ENCODE measurements at places on chromosomes 5 and 9. TPM values are rescaled to one million over a fixed set of nuclear protein-coding genes. Genes with fewer than 3 reads are reported as not detected.

GRCh38 chr9:89462199-89462598 is 35.7 kb downstream of the SEMA4D start:
- H3K4me3 ChIP-seq = no peak overlapping the region
- H3K4me1 ChIP-seq = no peaks in the 10 kb centered on the region
- H3K36me3 ChIP-seq = no peaks in the 10 kb centered on the region
- DNase-seq = no peak
- no peak overlapping the region for H3K27ac ChIP-seq

- no peaks in the 10 kb centered on the region for H3K36me3 ChIP-seq
- no peaks in the 10 kb centered on the region for H3K27me3 ChIP-seq
- no peak overlapping the region for H3K27ac ChIP-seq
- no peak for DNase-seq
These were observed 619.9 kb downstream of the PTPRD start for GRCh38 chr9:9992936-9993335.

- no peak overlapping the region for H3K4me3 ChIP-seq
- DNase-seq = no peak
- H3K4me1 ChIP-seq = no peaks in the 10 kb centered on the region
- no peaks in the 10 kb centered on the region for H3K36me3 ChIP-seq
- peaks cover 5% of the 10 kb centered on the region for H3K27me3 ChIP-seq
- H3K27ac ChIP-seq = no peak overlapping the region
These were observed 165.4 kb upstream of the RAI14 start for GRCh38 chr5:34490506-34491250.

DNA sequence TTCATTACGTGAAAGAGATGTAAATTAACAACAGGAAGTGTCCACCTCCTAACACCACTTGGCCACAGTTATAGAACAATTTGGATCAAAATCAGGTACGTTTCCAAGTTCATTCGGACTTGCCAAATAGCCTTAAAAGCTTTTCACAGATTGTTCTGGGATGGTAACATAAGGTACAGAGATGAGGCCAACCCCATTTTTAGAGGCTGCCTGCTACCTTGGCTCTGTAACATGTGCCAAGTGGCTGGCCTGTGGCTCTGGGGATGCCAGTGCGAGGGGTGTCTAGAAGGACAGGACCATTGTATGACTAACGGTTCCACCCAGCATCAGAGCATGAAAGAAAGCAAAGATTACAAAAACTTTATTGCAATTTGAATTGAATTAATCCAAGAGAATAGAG is 91.0 kb downstream of the LHFPL2 start:
- no peak for DNase-seq
- H3K4me3 ChIP-seq = no peak overlapping the region
- H3K27ac ChIP-seq = no peak overlapping the region
- H3K36me3 ChIP-seq = peaks cover 21% of the 10 kb centered on the region
- H3K4me1 ChIP-seq = peaks cover 18% of the 10 kb centered on the region
- H3K27me3 ChIP-seq = no peaks in the 10 kb centered on the region

Gene SYNPO
- 7.7 TPM for total RNA-seq

Gene FOXD4L4
- 0.04 TPM for total RNA-seq

Gene BASP1
- total RNA-seq = 18.1 TPM
